ENCODE measurements at places on chromosomes 5 and 9.

- DNase-seq = no peak
These were observed 58.0 kb downstream of the ZNF510 start for GRCh38 chr9:96719921-96720320.

DNA sequence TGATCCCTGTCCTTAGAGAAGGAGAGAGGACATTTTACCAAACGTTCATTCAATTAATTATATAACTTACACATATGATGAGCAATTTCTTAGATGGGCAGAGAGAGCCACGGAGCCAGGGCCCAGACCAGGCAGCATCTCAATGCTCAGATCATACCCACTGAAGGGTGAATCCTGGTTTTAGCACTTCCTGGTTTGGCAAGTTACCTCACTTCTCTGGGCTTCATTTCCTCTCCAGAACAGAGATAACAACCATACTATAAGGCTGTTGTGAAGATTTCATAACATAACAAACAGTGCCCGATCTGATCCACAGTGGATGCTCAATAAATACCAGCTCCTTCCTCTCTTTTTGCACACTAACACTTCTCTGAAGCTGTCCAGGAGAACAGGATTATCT lies 271.1 kb downstream of the DENND1A start:
- DNase-seq = no peak

GRCh38 chr9:133035669-133036068 lies 4.9 kb downstream of the GTF3C5 start:
- no peak for DNase-seq

DNA sequence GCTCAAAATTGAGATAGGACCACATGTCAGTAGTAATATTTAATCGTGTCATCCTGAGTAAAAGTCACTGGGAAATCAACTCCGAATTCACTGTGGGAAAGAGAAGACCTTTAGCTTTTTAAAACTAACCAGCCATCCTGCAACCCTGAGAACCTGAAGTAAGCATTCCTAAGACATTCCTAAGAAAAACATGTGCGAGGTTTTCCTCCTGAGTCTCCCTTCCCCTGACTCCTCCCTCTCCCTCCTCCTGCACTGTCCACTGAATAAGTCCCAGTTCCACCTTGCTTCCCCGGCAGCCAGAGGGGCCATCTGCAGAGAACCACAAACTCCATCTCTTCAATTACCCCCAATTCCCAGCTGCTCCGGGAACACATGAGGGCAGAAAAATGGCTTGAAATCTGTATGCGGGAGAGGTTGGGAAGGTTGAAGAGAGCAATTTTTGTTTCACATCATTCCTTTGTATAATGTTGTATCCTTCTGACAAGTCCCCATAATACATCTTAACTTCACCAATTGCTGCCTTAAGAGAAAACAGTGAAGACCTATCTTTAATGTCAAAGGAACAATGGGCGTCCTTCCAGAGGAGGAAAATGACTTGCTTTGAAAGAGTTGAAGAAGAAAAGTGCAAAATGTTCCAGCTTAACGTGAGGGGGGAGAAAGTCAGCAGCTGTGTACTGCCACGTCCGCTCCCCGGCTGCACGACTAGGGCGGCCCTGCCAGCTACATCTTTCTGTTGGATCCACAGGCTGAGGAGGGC lies 186.3 kb downstream of the ZNF462 start:
- DNase-seq = no peak

DNA sequence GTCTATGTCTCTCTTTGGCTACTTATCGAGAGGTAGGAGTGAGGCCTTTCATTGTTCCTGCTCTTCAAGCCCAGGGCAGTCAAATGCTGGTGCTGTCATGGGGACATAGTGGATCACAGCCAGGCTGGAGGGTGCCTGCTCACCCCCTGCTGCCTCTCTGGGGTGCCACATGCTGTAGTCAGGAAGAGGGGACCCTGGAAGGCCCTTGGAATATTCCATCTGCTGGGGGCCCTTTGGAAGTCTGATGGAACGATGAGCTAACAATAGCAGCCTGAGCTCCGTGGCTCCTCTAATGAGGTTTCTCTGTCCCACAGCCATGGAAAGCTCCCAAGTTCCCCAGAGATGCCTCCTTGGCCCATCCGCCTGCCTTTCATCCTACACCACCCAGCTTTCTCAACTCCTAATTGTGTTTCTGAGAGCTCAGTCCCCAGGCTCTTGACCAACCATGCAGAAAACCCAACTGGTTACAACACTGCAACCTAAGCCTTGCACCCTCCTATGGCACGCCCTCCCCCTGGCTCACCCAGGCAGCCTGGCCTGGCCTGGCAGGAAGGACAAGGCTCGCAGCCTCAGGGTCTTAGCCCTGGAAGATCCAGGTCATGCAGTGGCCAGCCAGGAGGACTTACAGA lies 91.7 kb downstream of the NRG2 start:
- DNase-seq = no peak

DNA sequence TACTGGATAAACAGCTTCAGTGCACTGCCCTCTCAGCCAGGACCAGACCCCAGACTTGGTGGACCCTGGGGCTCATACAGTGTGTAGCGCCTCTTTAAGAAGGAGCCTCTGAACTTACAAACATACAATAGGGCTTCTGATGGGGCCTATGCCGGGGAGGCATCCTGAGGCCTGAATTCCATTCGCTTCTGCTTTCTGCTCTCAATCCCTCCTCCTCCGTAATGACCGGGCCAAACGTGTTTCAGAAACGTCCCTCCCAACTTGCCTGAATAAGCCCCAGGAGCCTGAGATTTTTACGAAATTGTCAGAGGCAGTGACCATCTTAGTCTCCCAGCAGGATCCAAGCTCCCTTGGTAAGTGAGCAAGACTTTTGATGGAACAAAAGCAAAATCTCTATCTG lies 128.1 kb upstream of the BOD1 start:
- no peak for DNase-seq

GRCh38 chr9:126119731-126120130 lies 206.9 kb upstream of the MVB12B start:
- no peak for DNase-seq

GRCh38 chr5:160463740-160464465 lies 42.2 kb downstream of the PTTG1 start:
- no peak for DNase-seq

GRCh38 chr9:114130141-114130540 lies 25.2 kb upstream of the COL27A1 start:
- no peak for DNase-seq

- DNase-seq = no peak
These were observed 12.3 kb upstream of the OBP2A start for GRCh38 chr9:135533674-135534073.

DNA sequence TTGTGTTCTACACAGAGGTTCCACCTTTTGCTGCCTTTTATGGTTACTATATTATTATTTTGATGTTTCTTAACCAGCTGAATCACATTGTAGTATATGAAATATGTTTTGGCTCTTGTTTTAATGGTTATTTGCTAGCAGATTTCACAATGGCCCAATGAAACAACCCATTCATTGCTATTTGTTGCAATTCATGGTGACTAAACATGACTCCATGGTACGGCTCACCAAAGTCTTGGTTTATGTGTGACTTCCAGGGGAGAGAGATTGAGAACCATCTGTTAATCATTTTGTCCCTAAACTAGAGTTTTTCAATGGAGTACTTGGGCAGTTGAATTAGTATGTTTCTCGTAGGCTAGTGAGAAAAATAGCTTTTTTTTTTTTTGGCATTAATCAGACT lies 108.4 kb downstream of the GHR start:
- DNase-seq = no peak

GRCh38 chr9:82593501-82593900 lies 469.4 kb downstream of the RASEF start:
- DNase-seq = no peak

- DNase-seq = no peak
These were observed 288.9 kb downstream of the TRPM3 start for GRCh38 chr9:70832492-70832891.

- DNase-seq = no peak
These were observed 29.0 kb upstream of the FAM174A start for GRCh38 chr5:100505984-100506670.

DNA sequence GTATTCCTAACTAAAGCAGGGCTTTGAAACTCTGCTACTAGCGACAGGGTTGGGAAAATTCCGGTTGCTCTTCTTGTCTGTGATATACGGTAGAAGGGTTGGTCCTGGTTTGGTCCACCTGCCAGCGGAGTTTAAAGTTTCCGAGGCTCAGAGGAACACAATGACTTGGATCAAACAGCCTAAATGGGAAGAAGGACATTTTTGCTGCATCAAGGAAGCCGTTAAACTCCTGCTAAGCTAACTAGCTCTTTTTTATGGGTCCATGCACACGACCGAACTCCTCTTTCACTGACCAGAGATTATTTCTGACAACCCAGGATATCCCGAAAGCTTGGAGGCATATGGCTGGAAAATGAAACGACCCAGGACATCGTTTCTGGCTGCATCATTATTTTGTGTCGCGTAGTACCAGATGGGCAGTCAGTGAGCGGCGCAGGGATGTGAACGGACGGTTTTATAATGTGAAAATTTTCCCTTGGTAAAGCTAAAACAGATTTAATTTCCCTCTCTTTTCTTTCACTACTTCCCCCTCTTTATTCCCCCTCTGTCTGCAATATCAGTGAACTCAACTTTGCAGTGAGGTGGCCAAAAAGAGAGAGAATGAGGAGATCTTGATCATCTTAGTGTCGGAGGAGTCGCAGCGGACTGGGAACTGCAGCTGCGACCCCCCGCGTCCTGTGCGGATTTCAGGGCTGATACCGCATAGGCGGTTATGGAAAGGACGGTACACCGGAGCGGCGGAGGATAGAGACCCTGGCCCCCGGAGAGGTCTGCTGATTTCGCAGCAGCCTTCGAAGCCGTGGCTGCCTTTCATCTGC lies at the start of gene LURAP1L:
Gene LURAP1L (plus strand): TSS at position 160 of the 818 bp plus-strand sequence. CDS start 696 bp downstream, outside the sequence.
- no peak for DNase-seq

DNA sequence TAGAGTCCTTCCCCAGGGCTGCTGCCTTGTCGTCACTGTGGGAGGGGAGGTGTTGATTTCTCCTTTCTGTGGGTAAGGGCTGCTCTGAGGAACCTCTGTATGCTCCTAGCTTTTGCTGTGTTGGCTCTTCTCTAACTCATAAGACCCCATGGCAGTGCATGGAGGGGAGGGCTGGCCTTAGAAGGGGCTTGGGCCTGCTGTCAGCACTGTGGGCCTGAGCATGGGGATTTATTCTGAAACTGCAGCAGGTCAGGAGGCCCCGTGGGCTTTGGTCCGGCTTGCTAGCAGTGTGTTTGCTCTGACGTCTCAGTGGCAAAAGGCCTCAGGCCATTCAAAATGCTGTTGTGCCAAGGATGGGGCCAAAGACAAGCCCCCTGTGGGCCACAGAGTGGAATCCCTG lies 6.8 kb downstream of the FGF18 start:
- DNase-seq = no peak

DNA sequence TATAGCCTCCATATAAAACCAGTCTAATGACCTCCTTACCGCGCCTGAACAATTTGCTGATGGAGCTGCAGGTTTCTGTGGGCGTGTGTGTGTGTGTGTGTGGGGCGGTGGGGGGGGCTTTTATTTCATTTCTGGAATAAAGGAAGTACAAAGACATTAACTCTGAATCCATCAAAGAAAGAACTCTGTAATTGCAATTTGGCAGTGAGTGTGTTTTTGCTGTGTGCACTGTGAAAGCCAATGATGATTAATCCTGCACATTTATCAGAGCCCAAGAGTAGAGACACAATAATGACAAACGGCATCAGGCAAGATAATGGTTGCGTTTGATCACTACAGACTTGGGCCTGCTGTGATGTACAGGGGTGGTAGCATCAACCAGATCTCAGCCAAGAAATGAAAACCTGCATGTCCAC lies 29.3 kb upstream of the NDFIP1 start:
- no peak for DNase-seq

DNA sequence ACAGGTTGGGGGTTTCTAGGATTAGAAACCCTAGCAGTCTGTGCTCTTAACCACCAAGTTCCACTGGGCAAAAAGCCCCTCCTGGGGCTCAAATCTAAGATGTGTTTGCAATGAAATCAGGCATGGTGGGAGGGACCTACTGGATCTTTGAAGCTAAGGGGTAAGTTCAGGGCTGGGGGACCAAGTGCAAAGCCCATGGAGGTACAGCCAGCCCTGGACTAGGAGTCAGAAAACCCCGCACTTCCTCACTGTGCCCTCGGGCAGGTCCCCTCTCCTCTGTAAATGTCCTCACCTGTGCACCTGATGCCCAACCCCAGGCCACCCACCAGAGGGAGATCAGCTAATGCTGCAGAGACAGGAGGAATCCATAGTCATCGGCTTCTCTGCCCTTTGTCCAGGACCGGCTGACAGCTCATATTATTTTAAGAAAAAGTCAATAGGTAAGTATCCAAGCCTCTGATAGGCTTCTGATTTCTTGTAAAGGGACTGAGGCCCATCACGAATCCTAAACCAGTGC lies 138.3 kb downstream of the PAX5 start:
- DNase-seq = no peak

DNA sequence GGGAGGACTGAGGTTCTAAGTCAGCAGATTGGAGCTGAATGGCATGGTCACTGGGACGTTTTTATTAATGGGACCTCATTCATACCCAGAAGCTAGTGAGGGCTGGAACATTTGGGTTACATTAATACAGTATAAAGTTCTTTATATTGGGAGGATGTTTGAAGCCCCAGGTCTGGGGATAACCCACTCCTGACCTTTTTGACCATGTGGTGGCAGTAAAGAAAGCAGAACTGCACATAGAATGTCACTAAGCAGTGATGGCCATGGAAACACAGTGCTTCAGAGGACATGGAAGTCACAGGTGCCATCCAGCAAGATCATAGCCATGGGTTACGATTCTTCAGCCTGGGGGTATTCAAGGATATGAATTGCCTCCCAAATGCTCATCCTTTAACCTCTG lies 176.0 kb downstream of the ATP10B start:
- DNase-seq = no peak

DNA sequence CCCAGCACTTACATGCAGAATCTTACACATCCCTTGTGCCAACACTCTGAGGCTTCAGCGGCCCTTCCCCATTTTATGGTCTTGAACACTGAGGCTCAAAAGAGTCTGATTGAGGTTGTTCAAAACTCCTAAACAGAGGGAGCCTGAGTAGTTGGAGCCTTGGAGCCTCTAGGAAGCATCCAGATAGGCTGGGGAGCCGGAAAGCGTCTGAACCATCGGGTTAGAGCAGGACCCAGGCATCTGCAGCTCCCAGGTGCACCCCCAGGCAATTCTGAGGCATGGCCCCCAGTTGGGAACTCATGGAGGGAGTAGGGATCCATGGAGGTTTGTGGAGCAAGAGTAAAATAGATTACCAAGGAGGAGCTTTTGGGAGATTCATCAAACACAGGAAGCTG lies 3.8 kb downstream of the OLFML2A start:
- no peak for DNase-seq

All from activated T-helper 1 cell treated with Interleukin-2 at 50 U/mL for 16 hours (primary cell).